ENCODE measurements at places on chromosomes 1 and 21.

GRCh38 chr1:55654750-55655149, 439.6 kb upstream of the USP24 start:
- DNase-seq, result no peak

GRCh38 chr1:54398963-54399528, 7.1 kb downstream of the SSBP3 start:
- DNase-seq, result no peak

GRCh38 chr1:24202987-24203386, 15.9 kb upstream of the IFNLR1 start:
- DNase-seq, result no peak

- DNase-seq, result no peak
These were observed at the start of the genes SHE and TDRD10 for GRCh38 chr1:154502066-154502743. SHE (minus strand) TSS chr1:154502412; CDS start chr1:154502026, 386 bp downstream. TDRD10 (plus strand) TSS chr1:154502219; CDS start chr1:154506904, 4,685 bp downstream.

GRCh38 chr1:2528966-2529783, 888 bp downstream of the HES5 start:
- peak; percentile 65 for DNase-seq

- DNase-seq, result no peak
These were observed 103.6 kb upstream of the SNX7 start for GRCh38 chr1:98557895-98558294.
